Cardiac muscle cell (in vitro differentiated cells and primary cell): ENCODE measurements at places on chromosomes 1 and 21.

DNA sequence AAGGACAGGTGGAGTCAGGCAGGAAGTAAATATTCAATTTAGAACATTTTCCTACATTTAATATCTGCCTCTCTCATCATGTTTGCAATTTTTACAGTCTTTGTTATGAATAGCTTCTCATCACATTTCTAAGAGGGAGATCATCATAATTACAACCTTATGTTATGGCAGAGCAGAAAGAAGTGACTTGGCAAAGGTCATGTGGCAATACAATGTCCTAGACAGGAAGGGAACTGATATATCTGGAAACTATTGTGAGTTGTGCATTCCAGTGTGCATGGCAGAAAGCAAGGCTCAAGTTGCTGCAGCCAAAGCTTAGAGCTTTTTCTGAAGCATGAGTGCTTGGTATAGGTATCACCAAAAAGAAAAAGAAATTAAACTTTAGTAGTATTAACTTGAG, 43.8 kb upstream of the PRRX1 start:
- no peak for DNase-seq
- no peak overlapping the region for H3K4me3 ChIP-seq
- H3K4me1 ChIP-seq = no peaks in the 10 kb centered on the region
- no peaks in the 10 kb centered on the region for H3K27me3 ChIP-seq

DNA sequence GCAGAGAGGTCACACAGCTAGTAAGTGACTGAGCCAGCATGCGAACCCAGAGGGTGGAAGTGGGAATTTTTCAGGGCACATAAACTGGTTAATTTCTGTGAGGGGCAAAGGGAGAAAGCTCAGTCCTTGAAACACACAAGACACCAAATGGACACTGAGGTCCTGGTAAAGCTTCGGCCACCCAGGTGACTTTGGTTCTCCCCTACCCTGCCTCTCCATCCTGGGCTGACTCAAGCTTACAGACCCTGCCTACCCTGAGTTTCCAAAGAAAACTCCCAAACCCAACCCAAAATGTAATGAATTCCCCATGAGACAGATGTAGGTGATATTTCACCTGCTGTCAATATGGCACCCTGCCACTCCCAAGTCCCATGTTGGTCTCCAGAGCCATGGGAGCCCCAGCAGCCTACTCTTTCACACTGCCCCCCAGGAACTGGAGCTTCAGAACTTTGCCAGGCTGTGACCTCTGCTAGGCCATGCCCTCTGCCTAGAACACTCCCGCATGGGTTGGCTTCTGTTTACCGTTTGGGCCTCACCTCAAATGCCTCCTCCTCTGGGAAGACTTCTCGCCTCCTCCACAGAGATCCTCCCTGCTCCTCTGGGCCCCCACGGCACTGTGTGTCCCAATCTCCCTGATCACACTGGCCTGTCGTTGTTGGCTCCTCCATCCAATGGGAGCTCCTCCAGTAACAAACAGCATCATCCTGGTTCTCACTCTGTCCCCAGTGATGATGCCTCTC, 3.7 kb upstream of the LRP8 start:
- H3K27me3 ChIP-seq = peaks cover 5% of the 10 kb centered on the region
- peaks cover 7% of the 10 kb centered on the region for H3K4me1 ChIP-seq

GRCh38 chr1:47209725-47210325, 20.0 kb upstream of the PDZK1IP1 start:
- H3K4me3 ChIP-seq = no peak overlapping the region
- no peak for DNase-seq
- no peaks in the 10 kb centered on the region for H3K36me3 ChIP-seq
- no peaks in the 10 kb centered on the region for H3K4me1 ChIP-seq
- H3K27me3 ChIP-seq = peaks cover 34% of the 10 kb centered on the region

- no peak overlapping the region for H3K27ac ChIP-seq
- no peaks in the 10 kb centered on the region for H3K36me3 ChIP-seq
- H3K4me1 ChIP-seq = no peaks in the 10 kb centered on the region
- H3K27me3 ChIP-seq = no peaks in the 10 kb centered on the region
- peak; percentile 48 for DNase-seq
Measured at GRCh38 chr1:12031039-12031980, 12.0 kb downstream of the MIIP start.

- peaks cover 21% of the 10 kb centered on the region for H3K4me1 ChIP-seq
- H3K27ac ChIP-seq = no peak overlapping the region
- no peak for DNase-seq
- H3K4me3 ChIP-seq = no peak overlapping the region
- H3K36me3 ChIP-seq = no peaks in the 10 kb centered on the region
Measured at GRCh38 chr1:169024800-169025271, 81.7 kb upstream of the ATP1B1 start.

- H3K4me3 ChIP-seq = no peak overlapping the region
- no peak overlapping the region for H3K27ac ChIP-seq
- H3K36me3 ChIP-seq = no peaks in the 10 kb centered on the region
- H3K4me1 ChIP-seq = no peaks in the 10 kb centered on the region
- no peaks in the 10 kb centered on the region for H3K27me3 ChIP-seq
- peak; percentile 5 for DNase-seq
Measured at GRCh38 chr1:107196973-107197562, 56.2 kb downstream of the NTNG1 start.

GRCh38 chr1:200398373-200398772, 11.5 kb downstream of the ZNF281 start:
- no peaks in the 10 kb centered on the region for H3K27me3 ChIP-seq
- no peaks in the 10 kb centered on the region for H3K36me3 ChIP-seq
- DNase-seq = no peak

DNA sequence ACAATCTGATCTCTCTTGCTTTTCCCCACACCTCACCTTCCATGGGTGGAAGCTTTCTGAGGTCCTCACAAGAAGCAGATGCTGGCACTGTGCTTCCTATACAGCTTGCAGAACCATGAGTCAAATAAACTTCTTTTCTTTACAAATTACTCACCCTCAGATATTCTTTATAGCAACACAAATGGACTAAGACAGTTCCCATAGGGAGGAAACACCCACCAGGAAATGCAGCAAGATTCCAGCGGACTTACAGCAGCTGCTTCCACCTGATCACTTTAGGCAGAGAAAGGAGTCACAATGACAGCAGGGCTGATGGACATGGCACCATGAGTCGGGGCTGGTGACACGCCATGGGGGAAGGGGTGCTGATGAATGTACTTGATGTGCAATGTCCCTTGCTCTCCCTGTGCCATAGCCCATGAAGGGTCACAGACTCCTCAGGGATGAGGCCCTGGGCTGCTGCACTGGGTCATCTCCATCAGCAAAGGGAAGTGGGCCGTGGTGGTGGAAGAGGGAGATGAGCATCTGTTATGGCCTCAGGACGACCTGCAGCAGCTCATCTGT, 53.9 kb downstream of the PRSS38 start:
- no peaks in the 10 kb centered on the region for H3K36me3 ChIP-seq
- DNase-seq = no peak
- no peaks in the 10 kb centered on the region for H3K27me3 ChIP-seq
- no peak overlapping the region for H3K27ac ChIP-seq
- H3K4me1 ChIP-seq = no peaks in the 10 kb centered on the region
- no peak overlapping the region for H3K4me3 ChIP-seq

- DNase-seq = no peak
- H3K36me3 ChIP-seq = no peaks in the 10 kb centered on the region
- no peak overlapping the region for H3K4me3 ChIP-seq
Measured at GRCh38 chr1:8462371-8462892, 144.5 kb downstream of the SLC45A1 start.

GRCh38 chr1:60679524-60680375, 402.6 kb upstream of the NFIA start:
- no peak for DNase-seq
- H3K4me3 ChIP-seq = no peak overlapping the region
- H3K27me3 ChIP-seq = no peaks in the 10 kb centered on the region

GRCh38 chr21:37868446-37869295, 47.6 kb downstream of the KCNJ6 start:
- DNase-seq = no peak
- H3K27me3 ChIP-seq = no peaks in the 10 kb centered on the region
- H3K4me3 ChIP-seq = no peak overlapping the region
- no peak overlapping the region for H3K27ac ChIP-seq

DNA sequence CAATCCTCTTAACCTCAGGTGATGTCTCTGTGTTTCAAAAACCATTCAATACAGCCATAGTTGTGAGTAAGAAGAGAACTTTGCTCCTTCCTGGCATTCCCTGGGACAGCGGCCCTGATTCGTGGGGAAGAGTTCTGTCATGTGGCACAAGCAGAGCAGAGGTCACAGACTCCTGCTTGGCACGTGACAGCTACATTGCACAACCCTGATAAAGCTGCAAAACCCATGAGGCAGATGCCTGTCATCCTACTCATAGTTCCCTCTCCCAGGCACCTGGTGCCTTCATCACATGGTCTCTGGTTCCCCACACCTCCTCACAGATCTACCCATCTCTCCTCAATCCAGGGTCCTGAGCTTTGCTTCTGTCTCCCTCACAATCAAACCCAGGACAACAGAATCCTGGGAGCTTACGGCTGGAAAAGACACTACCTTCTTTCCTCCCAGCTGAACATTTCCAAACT, 70.8 kb downstream of the PLPP3 start:
- peaks cover 18% of the 10 kb centered on the region for H3K36me3 ChIP-seq
- peak overlapping the region; percentile 60 for H3K27ac ChIP-seq
- DNase-seq = peak; percentile 62
- peaks cover 51% of the 10 kb centered on the region for H3K4me1 ChIP-seq
- H3K4me3 ChIP-seq = no peak overlapping the region

DNA sequence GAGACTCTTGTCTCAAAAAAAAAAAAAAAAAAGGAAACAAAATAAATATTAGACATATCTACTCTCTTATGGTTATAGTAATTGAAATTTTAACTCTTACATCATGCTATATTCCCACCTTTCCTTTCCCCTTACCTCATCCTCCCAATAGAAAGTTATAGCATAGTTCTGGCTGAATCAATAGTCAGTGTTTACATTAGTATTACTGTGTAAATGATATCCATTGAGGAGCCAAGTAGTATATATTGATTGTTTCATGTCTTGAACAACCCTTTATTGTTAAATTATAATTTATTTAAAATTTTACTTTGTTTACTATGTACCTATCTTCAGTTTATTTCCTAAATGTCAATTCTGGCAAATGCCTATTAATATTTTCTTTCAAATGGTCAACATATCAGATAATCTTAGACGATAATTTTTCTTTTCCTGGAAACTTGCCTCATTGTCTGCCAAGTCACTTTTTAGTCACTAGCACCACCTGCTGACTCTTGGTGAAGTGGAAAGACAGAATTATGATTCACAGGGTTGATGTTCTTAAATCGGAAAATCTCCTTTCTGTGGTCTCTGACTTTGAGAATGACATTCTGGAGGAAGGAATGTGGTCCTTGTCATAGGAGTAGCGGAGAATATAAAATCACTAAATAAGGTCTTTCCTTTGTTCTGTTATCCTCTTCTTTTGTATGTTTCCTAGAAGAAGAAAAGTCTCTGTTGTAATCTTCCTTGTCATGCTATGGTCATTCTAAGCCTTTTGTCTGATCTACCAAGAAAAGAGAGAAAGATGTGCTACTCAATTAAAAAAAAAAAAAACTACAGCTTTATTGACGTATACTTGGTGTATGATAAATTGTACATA, 8.6 kb downstream of the HJV start:
- no peak overlapping the region for H3K4me3 ChIP-seq
- no peaks in the 10 kb centered on the region for H3K36me3 ChIP-seq
- DNase-seq = peak; percentile 64
- no peak overlapping the region for H3K27ac ChIP-seq

DNA sequence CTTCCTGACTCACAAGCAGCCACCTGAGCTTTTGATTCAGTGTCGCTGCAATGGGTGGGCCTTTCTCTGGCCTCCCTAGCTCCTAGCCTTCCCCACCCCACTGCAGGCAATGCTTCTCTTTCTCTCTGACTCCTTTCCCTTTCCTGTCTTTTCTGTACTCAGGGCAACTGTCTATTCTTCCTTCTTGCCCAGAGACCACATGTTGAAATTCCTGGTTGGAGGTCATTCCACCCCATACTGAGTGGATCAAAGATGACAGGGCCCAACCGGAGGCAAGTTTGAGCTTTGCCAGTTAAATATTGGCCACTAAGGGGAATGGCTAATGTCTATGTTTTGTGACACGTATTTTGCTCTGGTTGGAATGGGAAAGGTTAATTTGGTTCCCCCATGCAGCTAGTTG, 65.2 kb upstream of the ARID1A start:
- H3K4me1 ChIP-seq = no peaks in the 10 kb centered on the region
- no peaks in the 10 kb centered on the region for H3K36me3 ChIP-seq
- H3K4me3 ChIP-seq = no peak overlapping the region
- DNase-seq = no peak

- H3K36me3 ChIP-seq = no peaks in the 10 kb centered on the region
- peak; percentile 21 for DNase-seq
- H3K27me3 ChIP-seq = peaks cover 85% of the 10 kb centered on the region
- no peak overlapping the region for H3K27ac ChIP-seq
- H3K4me3 ChIP-seq = no peak overlapping the region
Measured at GRCh38 chr1:156845055-156845952, 13.6 kb downstream of the INSRR start.

DNA sequence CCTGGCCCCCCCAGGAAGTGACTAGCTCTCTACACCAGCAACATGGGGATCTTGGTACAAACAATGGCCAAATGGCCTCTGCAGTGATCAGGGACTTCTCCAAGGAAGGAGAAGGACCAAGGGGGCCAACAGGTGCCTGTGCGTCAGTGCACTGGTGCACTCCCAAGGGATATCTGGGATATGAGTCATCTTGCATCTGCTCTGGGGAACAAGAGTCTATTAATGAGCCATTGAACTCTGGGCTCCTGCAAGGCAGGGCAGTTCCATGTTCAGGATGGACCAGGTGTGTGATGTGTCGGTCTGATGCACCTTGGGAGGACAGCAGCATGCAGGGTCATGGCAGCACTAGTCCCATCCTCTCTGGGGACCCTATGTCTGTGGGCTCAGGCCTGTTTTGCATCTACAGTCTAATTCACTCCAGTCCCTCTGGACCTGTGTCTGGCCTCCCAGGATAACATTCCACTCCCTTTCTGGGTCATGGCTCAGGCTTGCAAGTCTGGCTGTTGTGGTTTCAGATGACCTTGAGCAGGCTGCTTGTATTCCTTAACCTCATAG, 125.3 kb downstream of the TRABD2B start:
- H3K27ac ChIP-seq = no peak overlapping the region
- peaks cover 16% of the 10 kb centered on the region for H3K27me3 ChIP-seq
- peak; percentile 25 for DNase-seq
- H3K4me3 ChIP-seq = no peak overlapping the region

DNA sequence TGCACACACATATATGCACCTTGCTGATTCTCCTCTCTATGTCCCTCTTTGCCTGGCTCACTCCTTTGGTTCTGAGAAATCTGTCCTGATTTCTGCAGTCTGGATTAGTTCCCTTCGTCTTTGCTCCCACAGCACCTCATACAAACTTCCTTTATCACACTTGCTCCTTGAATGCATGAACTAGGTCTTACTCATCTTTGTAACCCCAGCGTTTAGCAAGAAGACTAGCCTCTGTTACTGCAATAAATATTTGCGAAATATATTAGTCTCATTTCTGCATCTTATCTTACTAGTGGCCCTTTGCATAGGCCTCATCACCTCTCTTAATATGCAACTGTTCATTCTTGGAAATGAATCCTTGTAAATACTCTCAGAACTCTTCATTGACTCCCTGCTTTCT, 11.4 kb downstream of the SMYD2 start:
- no peak overlapping the region for H3K27ac ChIP-seq
- no peaks in the 10 kb centered on the region for H3K36me3 ChIP-seq
- no peaks in the 10 kb centered on the region for H3K27me3 ChIP-seq

GRCh38 chr1:107963601-107964335, 1.2 kb downstream of the VAV3 start:
- peak overlapping the region; percentile 71 for H3K4me3 ChIP-seq
- peaks cover 31% of the 10 kb centered on the region for H3K27me3 ChIP-seq
- H3K36me3 ChIP-seq = no peaks in the 10 kb centered on the region
- DNase-seq = peak; percentile 22
- H3K4me1 ChIP-seq = no peaks in the 10 kb centered on the region

GRCh38 chr21:42233067-42233961, 14.4 kb downstream of the ABCG1 start:
- peak; percentile 81 for DNase-seq
- H3K27me3 ChIP-seq = no peaks in the 10 kb centered on the region
- peaks cover 34% of the 10 kb centered on the region for H3K4me1 ChIP-seq
